ENCODE measurements at places on chromosomes 6 and 20. TPM values are rescaled to one million over a fixed set of nuclear protein-coding genes. Genes with fewer than 3 reads are reported as not detected.

DNA sequence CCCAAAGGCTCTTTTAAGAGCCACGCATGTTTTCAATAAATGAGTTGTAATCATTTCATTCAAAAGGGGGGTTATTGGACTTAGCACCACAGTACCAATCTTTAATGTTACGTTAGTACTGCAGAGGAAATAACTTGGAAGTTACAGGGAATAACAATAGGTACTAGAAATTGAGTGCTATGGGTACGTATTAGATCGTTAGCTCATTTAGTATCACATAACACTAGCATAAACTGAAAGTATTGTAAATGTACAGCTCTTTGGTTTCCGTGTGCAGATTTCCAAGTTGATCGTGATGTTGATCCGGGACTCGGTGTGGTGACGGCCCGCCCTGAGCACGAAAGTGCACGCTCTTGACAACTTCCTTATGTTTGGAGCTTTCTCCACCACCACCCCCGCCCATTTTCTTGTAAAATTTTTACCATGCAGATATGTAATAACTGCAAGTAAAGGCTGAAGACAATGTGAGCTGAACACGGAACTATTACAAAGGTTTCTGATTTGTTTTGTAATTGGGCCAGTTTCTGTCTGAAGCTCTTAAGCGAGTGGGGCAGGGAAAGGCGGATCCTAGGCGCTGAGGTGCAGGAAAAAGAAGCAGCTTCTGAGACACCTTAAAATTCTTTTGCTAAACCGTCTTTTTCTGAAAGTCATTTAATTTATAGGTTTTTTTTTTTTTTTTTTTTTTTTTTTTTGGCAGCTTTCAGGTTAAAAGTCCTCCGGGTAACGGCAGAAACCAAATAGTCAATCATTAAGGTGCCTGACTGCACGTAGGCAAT lies 71.5 kb downstream of the HFE start:
- H3K4me3 ChIP-seq, result peak overlapping the region; percentile 96
- peak overlapping the region; percentile 88 for H3K27ac ChIP-seq
- no peak for DNase-seq
- peaks cover 6% of the 10 kb centered on the region for H3K36me3 ChIP-seq
- no peaks in the 10 kb centered on the region for H3K4me1 ChIP-seq

DNA sequence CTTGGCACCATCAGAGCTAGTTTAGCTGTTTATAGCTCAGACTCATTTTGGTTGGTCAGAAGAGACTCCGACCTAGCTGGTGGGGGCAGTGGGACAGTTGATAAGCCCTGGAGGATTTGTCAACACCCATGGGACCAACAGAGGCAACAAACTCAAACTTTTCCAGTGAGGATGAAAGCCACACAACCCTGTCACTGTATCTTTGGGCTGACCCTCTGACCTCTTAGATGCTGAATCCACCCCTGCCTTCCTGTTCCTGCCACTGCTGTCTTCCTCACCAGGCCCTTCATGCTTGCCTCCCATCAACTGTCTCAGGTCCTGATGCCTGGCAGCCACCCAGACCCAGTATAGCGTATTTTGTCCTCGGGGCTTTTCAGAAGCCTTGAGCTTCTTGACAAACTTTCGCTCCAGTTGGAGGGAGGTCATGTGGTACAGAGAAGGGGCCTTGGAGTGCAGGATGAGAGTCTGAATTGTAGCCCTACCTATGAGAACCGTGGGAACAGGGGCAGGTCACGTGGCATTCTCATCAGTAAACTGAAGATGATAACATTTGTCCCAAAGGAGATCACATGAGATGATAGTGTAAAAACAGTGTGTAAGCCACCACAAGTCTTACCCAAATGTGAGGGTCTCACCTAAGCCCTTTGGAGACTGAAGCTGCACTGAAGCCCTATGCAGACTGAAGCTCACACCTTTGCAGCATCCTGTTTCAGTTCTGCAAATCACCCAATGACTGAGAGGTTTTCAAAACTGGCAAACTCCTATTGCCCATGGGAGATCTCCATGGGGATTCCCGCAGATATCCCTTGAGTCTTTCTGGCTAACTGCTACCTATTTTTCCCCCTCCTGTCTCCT lies 72.0 kb upstream of the F13A1 start:
- H3K4me1 ChIP-seq, result no peaks in the 10 kb centered on the region
- H3K4me3 ChIP-seq, result no peak overlapping the region
- H3K36me3 ChIP-seq, result no peaks in the 10 kb centered on the region
- H3K27me3 ChIP-seq, result no peaks in the 10 kb centered on the region
- H3K27ac ChIP-seq, result no peak overlapping the region

KCNB1 gene
- 0.82 TPM for polyA plus RNA-seq

DNA sequence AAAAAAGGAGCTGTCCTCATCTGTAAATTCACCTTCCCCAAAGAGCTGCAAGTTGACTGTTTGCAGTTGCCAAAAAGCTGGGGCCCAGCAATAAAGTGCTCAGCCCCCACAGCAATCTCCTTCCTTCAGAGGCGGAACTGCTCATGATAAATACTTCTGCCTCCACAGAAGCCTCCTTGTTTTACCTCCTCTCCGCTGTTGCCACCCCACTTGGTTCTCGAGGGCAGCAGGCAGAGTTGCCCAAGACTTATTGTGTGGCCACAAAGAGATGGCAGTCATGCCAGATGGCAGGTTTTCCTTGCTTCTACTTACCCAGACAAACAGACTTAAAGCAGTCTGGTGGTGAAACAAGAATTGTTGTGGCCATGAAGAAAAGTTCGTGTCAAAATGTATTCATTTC lies 66.3 kb downstream of the SLX4IP start:
- no peak overlapping the region for H3K4me3 ChIP-seq
- no peaks in the 10 kb centered on the region for H3K27me3 ChIP-seq
- no peaks in the 10 kb centered on the region for H3K36me3 ChIP-seq
- DNase-seq, result no peak
- peaks cover 10% of the 10 kb centered on the region for H3K4me1 ChIP-seq
- no peak overlapping the region for H3K27ac ChIP-seq

ERVFRD-1 gene
- not detected for polyA plus RNA-seq

DNA sequence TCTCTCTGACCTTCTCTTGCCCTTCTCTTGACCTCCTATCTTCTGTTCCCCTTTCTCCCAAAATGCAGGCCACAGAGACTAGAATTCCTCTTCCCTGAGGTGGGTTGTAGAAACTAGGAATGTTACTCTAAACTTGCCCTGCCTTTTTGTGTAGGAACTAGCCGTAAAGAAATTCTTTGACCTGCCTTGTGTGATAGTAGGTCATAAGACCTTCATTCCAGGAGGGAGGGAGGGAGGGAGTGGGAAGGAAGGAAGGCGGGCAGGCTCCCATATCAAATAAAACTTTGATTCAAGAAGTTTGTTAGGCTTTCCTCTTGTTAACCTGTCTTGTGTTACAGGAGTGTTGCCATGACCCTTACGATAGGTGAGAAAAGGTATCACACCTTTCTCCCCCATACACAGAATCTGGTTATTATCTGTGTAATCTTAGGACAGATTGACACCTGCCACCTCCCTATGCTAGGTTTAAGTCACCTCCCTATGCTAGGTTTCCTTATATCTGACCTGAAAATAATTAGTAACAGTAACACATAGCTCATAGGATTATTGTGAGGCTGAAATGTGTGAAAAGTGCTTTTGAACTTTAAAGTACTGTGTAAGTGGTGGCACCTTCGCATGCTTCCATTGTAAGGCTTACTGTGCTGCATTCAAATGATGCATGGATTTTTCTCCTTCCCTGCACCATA lies 32.6 kb upstream of the FUCA2 start:
- H3K27ac ChIP-seq, result no peak overlapping the region
- no peak overlapping the region for H3K4me3 ChIP-seq

All from SK-N-SH (cell line).